ENCODE measurements at places on chromosomes 16 and 17.
A peak's percentile ranks its signal among the peaks of the same experiment; 100 is the strongest.

DNA sequence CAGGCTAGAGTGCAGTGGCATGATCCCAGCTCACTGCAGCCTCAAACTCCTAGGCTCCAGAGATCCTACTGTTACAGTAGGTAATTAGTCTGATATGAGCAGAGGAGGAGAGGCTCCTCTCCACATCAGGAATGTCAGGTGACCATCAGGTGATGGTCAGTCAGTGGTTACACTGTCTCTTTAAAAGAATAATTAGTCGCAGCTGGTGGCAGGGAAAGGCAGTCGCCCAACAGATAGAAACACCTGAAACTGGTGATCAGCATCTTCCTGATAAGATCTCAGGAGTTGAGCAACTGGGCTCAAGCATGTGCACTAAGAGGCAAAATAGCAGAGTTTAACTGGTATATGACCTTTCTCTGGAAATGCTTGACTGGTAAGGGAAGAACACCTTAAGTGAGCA, 21.5 kb upstream of the ABCA5 start:
- no peak for DNase-seq

GRCh38 chr16:51113236-51114125, 37.6 kb downstream of the SALL1 start:
- DNase-seq: no peak

DNA sequence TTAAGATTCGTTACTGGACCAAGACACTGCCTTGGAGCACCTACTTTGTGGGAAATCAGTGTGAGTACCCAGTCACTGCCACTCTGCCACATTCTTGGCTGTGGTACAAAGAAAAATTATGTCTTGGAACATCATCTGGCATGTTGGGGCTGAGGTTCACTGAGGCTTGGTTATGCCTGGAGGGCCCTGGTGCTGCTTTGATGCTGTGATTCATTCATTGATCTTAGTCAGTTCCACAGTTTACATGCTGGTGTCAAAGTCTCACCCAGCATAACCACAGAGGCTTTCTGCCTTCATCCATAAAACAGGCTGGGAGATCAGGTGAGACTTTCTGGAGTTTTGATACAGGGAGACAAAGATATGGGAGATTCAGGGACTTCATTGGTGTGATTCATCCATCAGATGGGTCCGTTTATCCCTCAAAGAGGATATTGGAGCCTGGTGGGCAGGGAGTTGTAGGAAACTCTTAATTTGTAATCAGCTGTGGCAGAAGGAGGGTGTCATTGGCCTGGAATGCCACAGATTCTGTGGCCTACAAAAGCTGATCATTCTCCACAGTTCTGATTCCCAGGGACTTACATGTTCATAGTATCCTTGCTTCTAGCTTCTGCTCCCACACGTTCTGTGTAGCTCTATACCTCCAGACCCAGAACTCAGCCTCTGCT, 322.5 kb downstream of the PMP22 start:
- DNase-seq: no peak

DNA sequence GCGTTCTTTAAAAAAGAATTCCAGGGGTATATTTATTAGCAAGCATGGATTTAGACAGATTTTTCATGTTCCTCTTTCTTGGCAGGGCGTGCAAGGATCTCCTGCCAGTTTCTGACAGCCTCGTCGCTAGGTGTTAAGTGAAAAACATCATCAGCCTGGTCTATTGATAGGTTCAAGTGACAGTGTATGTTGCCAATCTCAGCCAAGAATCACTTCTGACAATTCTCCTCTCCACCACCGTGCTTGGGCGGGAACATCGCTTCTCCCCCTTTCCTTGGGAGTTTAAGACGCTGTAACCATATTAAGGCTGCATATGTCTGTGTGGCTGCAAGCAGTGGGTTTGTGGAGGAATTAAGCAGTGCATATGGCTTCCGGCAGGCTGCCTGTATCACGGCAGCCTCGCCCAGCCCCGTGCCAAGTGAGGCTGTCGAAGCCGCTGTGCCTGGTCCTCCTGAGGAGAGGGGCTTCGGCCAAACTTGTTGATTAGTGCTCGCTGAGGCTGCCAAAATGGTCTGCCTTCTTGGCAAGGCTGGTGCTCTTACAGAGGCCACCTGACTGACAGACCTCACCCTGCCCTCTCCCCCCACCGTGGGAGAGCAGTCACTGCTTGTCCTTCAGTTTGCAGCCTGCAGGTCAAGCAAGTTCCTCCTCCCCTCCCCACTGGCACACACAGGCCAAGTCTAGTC, 132.2 kb upstream of the MPHOSPH6 start:
- no peak for DNase-seq

- DNase-seq: no peak
These were observed 63.3 kb upstream of the HSBP1 start for GRCh38 chr16:83744441-83744981.

DNA sequence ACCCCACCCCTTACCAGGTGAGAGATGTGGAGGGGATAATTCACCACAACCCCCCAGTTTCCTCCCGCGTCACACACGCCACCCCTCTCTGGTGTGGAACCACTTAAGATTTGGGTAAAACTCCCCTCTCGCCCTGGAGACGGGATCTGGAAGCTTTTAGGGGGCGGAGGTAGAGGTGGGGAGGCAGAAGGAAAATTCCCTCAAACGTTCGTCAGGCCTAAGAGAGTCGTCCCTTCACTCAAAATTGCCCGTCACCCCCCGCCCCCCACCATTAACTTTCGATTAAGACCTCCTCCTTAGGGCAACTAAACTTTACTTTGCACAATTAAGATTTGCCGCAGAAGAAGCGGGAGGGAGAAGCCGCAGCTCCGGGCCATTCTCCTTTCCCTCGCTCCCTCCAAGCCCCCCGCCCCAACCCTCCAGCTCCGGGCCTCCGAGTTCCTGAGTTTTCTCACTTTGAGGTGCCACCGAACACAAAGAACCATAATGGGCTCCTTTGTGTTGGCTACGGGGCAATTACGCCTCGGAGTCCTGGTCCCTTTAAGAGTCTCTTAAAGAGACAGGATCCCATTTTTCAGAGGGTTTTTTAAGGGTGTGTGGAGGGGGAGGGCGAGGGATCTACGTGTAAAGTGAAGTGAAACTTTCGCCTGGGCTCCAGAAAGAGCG, 985 bp upstream of the FZD2 start:
- no peak for DNase-seq

DNA sequence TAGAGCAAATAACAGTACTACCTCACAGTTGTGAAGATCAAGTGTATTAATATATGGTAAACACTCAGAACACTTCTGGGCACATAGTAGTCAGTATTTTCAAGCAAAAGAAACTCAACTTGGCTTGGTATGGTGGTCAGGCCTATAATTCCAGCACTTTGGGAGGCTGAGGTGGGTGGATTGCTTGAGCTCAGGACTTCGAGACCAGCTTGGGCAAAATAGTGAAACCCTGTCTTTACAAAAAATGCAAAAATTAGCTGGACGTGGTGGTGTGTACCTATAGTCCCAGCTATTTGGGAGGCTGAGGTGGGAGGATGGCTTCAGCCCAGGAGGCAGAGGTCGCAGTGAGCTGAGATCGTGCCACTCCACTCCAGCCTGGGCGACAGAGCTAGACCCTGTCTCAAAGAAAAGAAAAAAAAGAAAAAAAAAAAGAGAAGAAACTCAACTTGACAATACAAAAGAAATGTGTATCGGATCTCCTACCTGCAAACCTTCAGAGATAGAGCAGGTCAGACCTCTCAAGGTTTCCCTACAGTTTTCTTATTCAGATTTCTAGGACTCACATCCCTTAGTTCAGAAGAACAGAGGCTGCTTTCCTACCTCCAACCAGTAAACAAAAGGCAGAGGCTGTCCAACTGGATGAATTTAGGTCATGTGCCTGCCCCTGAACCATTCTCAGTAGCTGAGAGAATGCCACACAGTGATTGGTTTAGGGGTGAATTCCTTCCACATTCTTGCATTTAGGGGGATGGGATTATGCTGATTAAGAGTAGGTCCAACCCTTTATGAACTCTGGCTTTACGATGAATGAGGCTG, 1.7 kb upstream of the KPNA2 start:
- peak; percentile 77 for DNase-seq

- DNase-seq: peak; percentile 40
These were observed 275.5 kb upstream of the IRX5 start for GRCh38 chr16:54655121-54655590.

DNA sequence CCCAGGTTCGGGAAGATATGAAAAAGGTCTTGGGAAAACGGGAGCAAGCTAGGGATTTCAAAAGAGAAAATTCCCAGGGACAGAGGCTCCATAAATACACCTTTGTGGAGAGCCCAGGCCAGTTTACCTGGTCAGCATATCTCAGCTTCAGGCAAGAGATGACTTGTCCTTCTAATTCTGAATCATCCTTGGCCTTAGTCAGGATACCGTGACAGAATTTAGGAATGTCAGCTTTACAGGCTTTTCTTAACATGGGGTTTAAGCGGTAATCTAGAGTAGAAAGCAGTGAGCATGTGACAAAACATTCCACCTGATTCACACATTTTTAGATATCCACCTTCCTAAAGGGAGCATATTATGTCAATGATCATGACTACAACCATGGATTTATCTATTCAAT, 41.1 kb upstream of the CLEC18B start:
- peak; percentile 56 for DNase-seq

- DNase-seq: no peak
These were observed 66.7 kb downstream of the RBFOX1 start for GRCh38 chr16:7399296-7399695.

- peak; percentile 51 for DNase-seq
These were observed 8.9 kb upstream of the NAGPA start for GRCh38 chr16:5042574-5043171.

- DNase-seq: no peak
These were observed 220.8 kb downstream of the RPTOR start for GRCh38 chr17:80765241-80765961.

- no peak for DNase-seq
These were observed 22.7 kb downstream of the NXN start for GRCh38 chr17:956905-957304.

DNA sequence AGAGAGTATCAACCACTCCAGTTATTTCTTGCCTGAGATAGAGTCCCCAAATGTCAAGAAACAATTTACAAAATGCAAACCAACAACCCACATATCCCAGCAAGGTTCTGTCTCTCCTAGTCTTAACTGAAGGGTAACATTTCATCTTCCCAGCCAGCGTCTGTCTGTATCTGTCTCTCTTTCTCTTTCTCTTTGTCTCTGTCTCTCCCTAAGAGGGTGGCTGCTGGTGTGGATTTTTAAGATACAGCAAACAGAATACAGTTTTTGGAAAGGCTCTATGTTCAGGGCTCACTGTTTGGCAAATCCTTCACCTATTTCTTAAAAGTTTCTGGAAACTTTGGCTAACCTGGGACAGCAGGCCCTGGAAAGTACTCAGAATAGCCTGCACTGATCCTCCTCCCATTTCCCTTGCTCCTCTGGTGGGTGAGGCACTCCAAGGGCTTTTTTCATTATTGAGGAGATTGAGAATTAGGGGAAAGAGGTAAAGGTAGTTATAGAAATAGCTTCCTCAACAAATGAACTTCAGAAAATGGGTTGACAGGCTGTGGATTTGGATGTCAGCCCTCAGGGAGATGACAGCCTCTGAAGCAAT, 6.2 kb downstream of the HOXB4 start:
- DNase-seq: no peak

DNA sequence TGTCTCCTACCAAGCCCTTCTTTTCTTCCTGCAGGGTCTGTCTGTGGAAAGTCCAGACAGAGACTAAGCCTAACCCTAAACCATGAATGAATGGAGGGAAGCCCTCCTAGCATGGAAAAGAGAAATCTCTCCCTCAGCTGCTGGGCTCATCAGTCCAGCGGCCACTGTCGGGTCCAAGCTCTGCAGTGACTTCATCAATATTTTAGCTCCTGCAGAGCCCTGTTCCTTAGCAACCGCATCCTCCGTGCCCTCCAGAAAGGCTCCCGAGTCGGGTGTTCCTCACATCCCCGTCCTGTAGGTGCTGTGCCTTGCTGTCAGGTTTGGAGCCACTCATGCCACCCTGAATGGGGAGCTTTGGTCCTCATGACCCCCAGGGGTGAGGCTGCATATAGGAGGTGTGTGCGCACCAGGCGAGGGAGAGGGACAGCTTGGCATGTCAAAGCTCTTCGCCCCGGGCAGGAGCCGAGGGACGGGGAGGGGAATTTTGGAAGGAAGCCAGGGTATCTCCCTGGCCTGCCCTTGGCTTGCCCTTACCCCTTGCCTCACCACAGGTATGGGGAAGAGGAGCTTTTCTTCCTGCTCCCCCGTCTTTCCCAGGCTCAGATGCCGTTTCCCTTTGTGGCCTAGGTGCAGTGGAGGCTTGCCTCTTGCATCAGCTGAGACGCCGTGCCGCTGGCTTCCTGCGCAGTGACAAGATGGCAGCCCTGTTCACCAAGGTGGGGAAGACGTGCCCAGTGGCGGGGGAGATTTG, 23.9 kb downstream of the SGSM2 start:
- no peak for DNase-seq

DNA sequence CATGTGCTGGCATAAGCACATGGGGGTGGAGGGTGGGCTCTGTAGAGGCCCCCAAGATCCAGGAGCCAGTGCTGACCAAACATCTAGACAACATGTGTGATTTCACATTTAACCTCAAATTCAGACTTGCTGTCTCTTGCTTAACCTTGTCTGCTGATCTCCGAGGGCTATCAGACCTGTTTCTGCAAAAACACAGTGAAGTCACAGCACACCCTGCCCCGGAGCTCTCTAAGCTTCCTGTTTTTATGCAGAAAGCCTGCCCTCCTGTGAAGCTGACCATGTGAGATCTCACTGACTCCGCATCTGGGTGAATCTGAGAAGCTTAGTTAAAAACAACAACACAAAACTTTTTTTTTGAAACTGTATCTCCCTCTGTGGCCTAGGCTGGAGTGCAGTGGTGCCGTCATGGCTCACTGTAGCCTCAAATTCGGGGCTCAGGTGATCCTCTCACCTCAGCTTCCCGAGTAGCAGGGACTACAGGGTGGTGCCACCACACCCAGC, 6.6 kb upstream of the DPEP2 start:
- DNase-seq: no peak

DNA sequence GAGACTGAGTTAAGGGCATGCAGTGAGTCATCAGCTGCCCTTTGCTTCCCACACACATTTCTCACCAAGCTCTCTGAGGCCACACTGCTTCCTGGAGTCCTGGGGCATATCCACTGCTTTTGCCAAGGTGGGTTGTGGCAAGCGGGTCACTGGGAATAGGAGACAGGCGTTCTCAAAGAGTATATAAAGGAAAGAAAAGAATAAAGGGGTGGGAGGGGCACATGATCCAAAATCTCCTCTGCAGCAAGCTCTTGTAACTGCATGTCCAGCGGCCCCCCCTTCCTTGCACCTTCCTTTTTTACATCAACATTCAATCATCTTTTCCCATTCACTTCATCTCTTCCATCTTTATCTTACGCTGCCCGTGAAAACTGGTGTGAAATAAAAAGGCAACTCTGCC, 259.1 kb upstream of the RPL38 start:
- DNase-seq: no peak

DNA sequence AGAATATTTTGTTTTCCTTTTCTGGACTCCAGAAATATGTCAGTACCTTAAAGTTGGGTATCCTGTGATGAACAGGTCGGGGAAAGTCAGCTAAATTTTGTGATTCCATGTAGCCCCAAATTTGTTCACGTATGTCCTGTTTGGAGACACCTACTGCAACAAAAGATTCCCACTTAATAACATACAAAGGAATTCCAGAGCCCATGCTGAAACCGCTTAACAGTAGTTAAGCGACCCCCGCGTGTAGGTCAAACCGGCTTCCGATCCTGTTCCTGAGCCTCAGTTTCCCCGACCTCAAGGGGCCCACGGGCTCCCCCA, 477 bp downstream of the MTHFSD start:
- no peak for DNase-seq

- peak; percentile 26 for DNase-seq
These were observed 33.8 kb downstream of the FA2H start for GRCh38 chr16:74740795-74741304.
